ENCODE measurements at places on chromosomes 12 and 14. TPM values are rescaled to one million over a fixed set of nuclear protein-coding genes. Genes with fewer than 3 reads are reported as not detected.
A peak's percentile ranks its signal among the peaks of the same experiment; 100 is the strongest.

TAS2R14 gene
- 7.2 TPM for total RNA-seq

DLK1 gene
- not detected for total RNA-seq

DDX51 gene
- total RNA-seq, result 7.4 TPM

CLEC4C gene
- total RNA-seq, result not detected

- DNase-seq, result no peak
Observed at GRCh38 chr12:2240390-2240789, 187.6 kb downstream of the CACNA1C start.

- no peak for DNase-seq
Observed at GRCh38 chr12:112097641-112098040, 10.9 kb downstream of the NAA25 start.

DNA sequence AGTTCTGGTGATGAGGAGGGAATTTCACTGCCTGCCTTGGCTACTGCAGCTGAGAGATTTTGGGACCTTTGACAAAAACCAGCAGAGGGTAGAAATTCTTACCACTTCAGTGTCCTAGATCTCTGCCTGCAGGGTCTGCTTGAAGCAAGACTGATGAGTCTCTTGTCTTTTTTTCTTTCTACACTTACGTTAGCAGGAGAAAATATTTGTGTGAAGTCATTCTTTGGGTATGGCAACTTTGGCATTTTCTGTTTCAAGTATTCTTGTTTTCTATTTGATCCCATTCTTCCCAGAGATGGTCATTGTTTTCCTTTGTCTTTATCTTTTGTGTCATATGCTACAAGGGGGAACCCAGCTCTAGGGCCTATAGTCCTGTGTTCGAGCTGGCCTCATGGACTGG, 65.6 kb upstream of the FERMT2 start:
- peak; percentile 46 for DNase-seq

DNA sequence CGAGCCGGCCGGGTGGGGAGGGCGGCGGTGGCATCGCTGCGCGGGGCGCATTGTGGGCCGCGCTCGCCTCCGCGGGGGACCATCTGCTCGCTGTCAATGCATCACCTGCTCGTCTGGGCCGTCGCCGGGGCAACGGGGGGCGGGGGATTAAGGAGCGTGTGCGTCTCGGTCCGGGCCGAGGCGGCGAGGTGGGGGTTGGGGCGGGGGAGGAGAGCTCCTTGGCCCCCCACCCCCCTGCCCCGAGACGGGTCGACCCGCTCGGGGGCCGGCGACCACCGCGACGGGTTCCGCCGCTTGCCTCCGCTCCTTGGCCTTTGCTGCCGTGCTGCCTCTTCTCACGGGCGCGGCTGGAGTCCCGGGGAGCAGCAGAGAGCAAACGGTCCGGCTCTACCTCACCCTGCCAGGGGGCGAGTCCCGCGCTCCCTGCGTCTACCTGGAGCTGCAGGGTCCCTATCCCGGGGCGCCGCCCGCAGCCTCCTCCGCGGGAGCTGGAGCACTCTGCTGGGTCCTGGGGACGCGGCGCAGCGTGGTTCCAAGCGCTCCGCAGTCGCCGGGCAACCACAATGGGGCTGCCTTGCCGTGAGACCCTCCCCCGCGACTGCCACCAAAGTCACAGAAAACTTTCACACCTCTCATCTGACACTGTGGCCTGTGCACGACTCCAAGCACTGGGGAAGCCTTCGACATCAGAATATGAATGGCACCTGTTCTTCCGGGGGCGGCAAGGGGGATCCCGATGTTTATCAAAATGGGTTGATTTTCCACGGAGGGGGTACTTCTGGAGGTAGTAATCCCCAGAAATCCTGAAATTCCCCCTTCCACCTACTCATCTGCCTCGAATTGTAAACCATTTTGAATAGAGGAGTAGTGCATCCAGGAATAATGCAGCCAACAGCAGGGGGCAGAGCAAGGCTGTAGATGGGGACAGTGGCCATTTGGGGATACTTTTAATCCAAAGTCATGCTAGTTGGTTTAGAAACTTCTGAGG, at the start of gene C12orf42:
Gene C12orf42, minus strand, starts transcription at position 500 of the 988 bp plus-strand sequence. CDS start 17,542 bp downstream, outside the sequence.
- DNase-seq, result peak; percentile 61

- peak; percentile 80 for DNase-seq
Observed at GRCh38 chr14:61132336-61132735, 148.8 kb downstream of the TMEM30B start.

DNA sequence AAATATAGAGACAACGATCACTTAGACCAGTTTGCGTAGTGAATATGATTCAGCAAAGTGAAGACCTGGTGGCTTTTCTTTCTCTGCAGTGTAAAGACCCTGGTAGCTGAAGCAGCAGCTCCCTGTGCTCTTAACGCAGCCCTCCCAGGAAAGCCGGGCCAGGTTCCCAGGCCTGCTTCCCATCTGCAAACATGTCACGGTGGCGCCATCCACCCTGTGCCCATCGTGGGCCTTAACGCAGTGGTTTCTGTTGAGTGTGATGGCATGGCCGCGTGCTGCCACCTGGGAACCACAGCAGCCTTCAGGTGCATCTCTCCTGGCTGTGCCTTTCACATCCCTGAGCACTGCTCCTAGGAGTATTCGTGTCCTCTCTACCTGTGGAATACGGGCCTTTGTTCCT, 71.5 kb downstream of the WDR20 start:
- DNase-seq, result no peak

DNA sequence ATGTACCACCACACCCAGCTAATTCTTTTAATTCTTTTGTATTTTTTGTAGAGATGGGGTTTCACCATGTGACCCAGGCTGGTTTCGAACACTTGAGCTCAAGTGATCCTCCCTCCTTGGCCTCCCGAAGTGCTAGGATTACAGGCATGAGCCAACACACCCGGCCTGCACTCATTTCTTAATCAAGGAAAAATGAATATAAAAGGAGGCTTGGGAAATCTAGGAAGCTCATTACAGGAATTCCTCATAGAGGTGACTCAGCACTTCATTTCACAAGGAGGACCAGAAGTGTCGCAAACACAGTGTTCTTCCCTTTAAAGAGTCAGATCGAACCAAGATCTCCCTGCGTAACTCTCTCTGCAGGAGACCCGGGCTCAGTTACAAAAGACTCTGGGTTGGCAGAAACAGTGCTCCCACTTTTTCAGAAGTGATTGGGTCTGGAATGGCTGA, 30.3 kb downstream of the NFKBIA start:
- peak; percentile 94 for DNase-seq

Data from osteoblast (primary cell).